ENCODE measurements at places on chromosomes 1 and 21.

DNA sequence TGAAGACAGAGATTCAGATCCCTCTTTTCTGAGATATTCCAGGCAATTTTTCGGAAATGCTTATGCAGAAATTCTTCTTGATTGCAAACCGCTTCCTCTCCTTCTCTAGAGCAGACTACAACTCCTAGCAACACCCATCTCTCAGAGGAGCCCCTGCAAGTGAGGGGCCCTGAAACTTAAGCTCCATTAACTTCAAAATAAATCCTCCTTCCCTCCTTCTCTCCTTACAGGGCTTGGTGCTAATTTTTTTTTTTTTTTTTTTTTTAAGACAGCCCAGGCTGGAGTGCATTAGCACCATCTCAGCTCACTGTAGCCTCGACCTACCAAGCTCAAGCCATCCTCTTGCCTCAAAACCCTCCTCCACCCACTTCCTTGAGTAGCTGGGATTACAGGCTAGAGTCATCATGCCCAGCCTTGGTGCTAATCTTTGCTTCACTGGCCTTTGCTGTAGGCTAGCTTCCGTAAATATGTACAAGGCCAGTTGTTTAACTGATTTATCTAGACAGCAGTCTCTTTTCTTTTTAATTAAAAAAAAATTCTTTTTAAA, 30.2 kb upstream of the SFPQ start:
- no peak for DNase-seq

- no peak for DNase-seq
Measured at GRCh38 chr21:15031790-15032357, 32.9 kb downstream of the NRIP1 start.

DNA sequence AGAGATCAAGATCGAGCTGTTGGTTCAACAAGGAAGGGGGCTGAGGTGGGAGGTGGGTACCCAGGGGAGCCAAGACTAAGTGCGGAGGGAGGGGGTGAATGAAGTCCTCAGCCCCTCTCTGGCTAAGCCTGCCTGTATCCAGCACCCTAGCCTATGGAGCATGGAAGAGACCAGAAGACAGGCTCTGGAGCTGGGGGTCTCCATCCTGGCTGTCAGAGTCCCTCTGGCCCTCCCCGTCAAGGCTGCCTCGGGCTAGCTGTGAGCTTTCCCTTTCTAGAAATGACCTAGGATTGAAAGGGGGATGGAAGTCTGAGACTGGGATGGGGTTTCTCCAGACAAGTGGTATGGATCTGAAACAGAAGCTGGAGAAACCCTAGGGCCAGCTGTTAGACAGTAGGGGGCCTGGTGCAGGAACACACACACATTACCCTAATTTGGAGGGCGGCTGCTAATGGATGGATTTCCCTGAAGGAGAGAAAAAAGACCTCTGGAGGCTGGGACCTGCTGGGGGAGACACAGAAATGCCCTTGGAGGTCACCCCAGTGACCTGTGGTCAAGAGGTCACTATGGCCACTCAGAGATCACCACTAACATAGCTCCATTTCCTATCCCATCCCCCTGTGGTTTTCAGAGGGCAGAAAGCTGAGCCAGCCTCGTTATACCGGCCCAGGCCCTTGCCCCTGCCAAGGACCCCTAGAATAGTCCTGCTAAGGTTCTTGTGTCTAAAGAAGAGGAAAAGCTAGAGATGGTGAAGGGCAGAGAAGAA, 107.8 kb downstream of the TMEM53 start:
- DNase-seq = no peak

- no peak for DNase-seq
Measured at GRCh38 chr1:101164776-101165175, 72.0 kb upstream of the S1PR1 start.

GRCh38 chr1:202434059-202434458, 85.6 kb downstream of the PPP1R12B start:
- DNase-seq = no peak

DNA sequence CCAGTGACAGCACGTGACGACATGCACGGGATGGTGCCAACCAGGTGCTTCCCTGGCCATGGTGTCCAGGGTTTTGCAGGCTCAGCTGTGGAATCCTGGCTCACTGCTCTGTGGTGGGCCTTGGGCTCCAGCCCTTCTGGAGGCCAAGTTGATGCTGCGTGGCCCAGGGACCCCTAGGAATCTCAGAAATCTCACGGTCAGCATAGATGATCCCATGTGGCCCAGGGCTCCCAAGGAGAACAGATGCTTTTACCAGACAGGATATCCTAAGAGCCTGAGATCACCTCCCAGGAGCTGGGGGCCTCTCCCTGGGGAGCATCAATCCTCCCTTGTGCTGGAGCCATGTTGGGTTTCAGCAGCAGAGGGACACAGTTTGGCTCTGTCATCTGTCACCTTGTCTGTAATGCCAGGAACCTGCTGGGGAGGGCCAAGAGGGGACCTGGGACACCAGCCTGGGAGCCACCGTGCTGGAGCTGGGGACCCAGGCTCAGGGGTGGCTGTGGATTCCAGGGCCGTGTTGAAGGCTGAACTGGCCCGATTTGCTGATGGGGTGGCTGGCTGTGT, 63.9 kb downstream of the TRIM11 start:
- no peak for DNase-seq

- DNase-seq = no peak
Measured at GRCh38 chr1:56456435-56457101, 122.8 kb downstream of the PLPP3 start.

GRCh38 chr1:40932006-40932405, 47.5 kb upstream of the CTPS1 start:
- no peak for DNase-seq

- no peak for DNase-seq
Measured at GRCh38 chr1:83942914-83943313, 56.0 kb downstream of the TTLL7 start.

GRCh38 chr1:160061369-160062229, 8.4 kb downstream of the KCNJ10 start:
- DNase-seq = no peak

- no peak for DNase-seq
Measured at GRCh38 chr1:59375321-59376220, 78.7 kb downstream of the FGGY start.

DNA sequence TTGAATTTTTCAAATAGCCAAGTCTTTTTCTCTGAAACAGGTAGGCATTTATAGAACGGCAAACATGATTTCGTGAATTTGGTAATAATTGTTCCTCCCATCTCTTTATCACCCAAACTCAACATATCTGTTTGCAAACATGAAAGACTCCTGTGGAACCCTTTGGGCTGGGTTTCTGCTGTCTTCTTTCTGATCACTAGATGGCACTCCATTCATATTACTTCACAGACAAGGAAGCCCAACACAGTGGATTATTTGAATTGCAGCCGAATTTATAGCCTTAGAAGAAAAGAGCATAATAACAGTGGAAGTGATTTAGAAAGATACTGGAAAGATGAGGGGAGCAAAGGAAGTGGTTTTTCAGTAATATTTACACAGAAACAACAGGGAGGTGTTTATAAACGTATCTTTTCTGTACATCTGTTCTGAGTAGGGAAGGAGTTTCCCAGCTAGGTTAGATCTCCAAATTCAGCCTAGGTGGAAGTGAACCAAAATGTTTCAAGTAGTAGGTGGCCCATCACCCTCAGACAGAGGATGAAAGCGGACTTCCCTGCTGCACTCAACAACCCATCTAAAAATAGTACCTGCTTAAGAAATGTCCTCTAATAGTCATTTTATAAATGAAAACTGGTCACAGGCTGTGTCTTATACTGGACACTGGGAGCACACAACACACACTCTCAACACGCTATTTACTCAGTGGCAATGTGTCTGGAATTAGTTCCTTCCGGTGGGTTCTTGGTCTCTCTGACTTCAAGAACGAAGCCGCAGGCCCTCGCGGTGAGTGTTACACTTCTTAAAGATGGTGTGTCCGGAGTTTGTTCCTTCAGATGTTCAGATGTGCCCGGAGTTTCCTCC, 67.6 kb downstream of the MAP3K21 start:
- DNase-seq = no peak

DNA sequence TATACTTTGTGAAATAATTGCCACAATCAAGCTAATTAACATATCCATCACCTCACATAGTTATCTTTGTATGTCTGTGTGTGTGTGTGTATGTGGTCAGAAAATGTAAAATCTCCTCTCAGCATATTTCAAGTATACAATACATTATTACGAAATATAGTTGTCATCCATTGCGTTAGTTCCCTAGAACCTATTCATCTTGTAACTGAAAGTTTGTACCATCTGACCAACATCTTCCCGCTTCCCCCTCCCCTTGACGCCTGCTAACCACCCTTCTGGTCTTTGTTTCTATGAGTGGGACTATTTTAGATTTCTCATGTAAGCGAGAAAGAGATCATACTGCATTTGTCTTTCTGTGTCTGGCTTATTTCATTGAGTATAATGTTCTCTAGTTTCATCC, 455.3 kb downstream of the KCNT2 start:
- DNase-seq = no peak

DNA sequence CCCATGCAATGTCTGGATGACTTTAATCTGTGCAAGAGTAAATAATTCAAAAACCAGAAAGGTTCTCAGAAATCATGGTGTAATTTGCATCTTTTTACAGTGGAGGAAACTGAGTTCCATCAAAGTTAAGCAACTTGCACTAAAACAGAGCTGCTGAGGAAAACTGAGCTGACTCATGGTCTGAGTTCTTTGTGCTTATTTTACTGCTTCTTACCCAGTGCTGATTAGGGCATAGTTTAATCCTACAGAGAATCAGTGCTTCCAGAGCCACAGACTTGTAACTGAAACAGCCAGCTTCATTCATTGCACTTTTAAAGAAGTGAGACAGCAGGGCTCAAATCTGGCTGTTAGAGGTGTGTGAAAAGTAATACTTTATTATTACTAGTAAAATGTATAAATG, 10.9 kb upstream of the RWDD3 start:
- DNase-seq = no peak

DNA sequence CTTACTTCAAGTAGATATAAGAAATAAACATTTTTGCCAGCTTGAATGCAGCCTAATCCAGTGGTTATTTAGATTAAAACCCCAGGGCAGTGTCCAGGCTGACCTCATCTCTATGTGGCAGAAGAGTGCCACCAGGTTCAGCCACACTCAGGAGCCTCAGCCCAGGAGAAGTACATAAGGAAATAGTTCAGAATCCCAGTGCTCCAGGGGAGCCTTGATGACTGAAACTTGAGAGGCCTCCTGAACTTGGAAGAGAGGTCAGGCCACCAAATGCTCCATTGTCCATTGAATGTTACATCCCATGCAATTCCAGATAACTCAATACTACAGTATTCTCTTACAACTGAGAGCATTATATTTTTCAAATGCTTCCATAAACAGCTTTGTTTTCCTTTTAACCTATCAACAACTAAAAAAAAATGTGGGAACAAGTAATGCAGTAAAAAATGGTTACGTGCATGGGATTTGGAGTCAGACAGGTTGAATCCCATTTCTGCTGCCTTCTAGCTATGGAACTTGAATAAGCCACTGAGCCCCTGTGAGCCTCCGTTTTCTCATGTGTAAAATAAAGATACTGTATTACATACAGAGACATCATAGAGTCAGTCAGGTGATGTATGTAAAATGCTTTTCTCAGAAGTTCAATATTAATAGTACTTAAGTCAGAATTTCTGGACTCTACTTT, 248.0 kb downstream of the PLPP3 start:
- DNase-seq = no peak

- DNase-seq = no peak
Measured at GRCh38 chr1:26022404-26022779, 817 bp downstream of the EXTL1 start.

DNA sequence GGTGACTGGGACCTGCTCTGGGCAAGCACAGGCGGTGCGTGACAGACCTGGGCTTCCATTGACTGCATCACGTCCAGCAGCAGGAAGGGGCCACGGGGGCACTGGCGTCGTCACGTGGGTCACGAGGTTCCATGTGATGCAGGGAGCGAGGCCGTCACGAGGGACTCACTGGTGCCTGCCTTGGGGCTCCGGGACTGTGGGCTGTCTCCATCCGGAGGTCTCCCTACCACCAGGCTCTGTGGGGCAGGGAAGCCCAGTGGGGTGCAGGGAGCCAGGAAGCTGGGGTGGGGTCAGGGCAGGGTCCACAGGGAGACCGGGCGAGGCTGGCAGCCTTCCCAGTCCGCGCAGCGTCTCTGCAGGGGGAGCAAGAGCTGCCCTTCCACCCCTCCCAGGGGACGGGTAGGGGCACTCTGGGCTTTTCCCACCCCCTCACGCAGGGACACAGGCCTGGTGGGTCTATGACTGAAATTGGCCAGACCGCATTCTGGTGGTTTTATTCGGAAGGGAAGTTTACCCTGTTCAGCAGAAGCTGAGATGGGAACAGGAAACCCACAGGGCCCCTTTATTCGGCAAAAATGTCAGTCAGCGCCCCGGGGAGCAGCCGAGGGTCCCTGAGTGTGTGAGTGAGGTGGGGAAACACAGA, 416 bp upstream of the TNFRSF14 start:
- no peak for DNase-seq

DNA sequence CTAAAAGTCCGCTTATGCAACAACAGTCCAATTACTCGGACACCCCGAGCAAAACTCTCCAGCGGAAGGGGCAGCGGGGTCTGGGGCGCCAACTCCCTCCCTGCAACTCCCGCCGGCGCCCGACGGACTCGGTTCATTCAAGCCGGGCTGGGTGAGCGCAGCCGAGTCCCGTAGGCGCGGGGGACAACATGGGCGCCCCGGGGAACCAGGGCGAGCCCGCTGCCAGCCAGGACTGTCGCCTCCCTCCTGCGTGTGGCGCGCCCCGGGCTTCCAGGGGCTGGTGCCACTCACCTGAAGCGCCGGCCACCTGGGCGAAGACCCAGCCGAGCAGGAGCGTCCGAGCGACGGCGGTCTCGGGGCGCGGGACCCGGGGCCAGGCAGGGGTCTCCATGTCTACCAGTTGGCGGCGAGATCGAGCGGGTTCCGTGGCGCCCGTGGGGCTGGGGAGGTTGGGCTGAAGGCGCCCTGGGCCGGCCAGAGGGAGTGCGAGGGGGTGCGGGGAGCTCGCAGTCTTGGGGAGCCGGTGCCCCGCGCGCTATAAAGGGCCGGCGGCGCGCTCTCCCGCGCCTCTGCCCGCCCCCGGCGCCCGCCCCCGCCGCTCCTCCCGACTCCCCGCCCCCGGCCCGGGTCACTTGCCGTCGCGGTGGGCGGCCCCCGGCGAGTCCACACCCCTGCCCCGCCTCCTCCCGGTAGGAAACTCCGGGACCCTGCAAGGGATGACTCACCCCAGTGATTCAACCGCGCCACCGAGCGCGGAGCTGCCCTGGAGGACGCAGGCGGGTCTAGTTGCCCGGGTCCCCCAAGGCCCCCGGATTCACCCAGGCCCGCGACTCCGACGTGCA, at the start of gene F3:
F3 (minus strand) TSS at position 514 of the 842 bp plus-strand sequence; CDS start at position 391, 123 bp downstream.
- DNase-seq = peak; percentile 65

- DNase-seq = no peak
Measured at GRCh38 chr1:19720973-19721372, 56.3 kb downstream of the HTR6 start.

- no peak for DNase-seq
Measured at GRCh38 chr21:44455524-44456213, 359 bp downstream of the LRRC3 start.

GRCh38 chr1:158969166-158969565, 37.8 kb downstream of the PYHIN1 start:
- no peak for DNase-seq

GRCh38 chr1:193794239-193794638, 607.8 kb upstream of the B3GALT2 start:
- DNase-seq = no peak
